DMS53 (cell line): ENCODE measurements at places on chromosomes 16 and 17.

DNA sequence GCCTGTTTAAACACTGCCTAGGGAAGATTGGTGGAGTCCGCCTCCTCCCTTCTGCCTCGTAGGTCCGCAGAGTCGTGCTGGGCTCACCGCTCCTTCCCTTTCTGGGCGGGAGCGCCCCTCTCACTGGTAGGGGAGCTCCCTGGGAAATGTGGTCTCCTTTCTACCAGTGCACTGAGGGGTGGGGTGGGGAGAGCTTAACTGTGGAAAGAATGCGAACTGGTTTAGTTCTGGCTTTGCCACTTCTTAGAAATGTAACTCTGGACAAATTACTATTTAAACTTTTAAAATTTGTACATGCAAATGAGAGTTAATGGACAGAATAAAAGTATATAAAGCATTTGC, 105.7 kb downstream of the RPTOR start:
- DNase-seq: no peak

DNA sequence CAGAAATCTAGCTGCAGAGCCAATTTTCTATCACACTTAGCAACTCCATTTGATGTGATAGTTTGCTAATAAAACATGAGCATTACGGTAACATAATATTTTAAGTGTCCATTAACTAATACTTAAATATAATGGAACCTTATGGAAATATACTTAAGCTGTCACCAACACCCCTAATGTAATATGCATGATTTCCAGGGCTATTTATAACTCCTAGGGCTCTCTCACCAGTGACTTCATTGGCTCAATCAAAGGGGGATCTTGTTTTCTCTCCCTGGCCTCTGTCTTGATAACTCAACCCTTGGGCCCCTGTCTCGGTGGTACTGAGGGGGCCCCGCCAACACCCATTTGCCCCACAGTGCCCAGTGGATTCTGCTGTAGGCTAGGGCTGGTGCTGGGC, 170.4 kb downstream of the SALL1 start:
- DNase-seq: no peak

DNA sequence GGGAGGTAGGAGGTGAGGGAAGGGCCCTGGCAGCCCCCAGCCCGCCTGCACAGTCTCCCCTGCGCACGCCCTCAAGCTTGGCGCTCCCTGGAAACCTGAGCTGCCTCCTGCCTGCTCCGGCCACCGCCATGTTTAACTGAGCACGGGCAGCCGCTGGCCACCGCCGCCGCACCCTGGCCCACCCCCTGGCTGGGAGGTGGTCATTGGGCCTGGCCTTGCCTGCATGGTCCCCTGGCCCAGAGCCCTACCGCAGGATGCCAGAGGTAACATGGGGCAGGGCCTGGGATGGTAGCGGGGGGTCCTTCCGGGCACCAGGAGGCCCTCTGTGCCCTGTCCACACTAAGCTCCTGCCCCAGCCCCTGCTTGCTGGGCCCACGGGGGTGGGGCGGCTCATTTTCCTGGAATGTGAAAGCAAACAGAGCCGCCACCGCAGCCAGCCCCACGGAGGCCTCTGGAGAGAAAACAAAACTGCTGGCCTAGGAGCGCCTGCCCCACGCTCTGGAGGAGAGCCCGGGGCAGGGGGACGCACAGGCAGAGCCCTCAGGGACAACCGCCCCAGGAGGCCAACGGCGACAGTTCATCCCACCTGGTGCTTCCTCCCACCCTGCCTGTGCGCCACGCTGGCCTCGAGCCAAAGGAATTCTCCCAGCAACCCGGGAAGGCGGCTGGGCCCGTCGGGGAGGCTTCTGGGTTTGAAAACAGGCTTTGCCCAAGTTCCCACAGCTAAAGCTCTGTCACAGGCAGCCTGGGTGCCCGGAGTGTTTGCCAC, 8.9 kb downstream of the NHERF2 start:
- peak; percentile 68 for DNase-seq

DNA sequence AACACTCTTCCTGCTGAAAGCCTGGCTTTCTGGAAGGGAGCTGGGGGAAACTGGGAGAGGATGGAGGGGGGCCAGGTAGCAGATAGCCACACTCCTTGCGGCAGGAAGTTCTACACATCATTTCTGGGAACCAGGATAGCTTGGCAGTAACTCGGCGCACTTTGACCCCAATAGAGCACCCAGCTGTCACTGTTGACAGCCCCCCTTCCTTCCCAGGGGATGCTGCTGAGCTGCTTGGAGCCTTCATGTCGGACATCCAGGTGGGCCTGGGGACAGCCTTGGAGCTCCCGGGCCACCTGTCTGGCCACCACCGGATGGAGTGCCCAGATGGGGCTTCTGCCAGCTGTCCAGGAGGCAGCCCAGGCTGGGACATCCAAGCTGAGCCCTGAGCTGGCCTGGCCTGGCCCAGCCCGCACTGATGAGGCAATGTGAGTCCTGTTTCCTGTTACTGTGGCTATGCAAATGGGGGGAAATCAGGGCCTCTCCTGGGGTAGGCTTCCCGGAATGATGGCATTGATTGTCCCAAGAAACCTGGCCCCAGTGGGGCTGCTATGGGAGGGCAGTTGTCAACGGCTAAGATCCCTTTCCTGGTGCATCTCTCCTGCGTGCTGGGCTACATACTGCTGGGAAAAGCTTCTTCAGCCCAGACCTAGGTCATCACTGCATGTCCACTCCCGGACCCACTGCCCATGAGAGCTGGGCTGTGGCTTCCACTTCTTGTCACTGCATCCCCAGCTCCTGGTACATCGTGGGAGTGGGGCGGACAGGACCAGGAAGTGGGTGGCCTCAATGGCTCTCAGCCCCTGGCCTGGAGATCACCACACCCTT, 50.0 kb downstream of the SOCS1 start:
- peak; percentile 18 for DNase-seq

DNA sequence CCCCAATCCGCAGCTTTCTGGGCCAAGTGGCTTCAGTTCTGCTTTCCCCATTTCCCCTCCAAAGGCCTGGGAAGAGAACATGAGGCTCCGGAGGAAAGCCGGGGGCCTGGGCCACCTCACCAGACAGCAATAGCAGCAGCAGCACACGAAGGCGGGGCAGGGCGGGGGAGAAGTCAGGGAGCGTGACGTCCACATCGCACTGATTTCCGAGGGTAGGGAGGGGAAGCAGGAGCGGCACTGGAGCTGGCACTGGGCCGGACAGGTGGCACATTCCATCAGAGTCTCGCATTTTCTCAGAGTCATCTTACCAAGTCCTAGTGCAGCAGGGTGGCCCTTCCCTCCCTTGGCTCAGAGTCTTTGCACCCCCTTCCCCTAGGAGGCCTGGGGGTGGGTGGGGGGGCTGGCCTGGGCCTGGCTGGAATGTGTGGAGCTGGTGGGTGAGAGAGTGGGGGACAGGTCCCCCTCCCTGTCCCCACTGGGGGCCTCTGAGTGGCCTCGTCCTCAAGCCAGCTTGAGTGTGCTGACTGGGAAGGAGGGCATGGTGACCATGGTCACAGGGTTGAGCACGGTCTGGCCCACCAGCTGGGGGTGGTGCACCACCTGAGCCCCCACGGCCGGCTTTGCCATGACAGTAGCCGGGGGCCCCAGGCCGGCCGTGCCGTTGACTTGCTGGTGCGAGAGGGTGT, 14.3 kb downstream of the MNT start:
- DNase-seq: no peak

GRCh38 chr16:2016407-2016922, 3.1 kb upstream of the NPW start:
- DNase-seq: no peak

DNA sequence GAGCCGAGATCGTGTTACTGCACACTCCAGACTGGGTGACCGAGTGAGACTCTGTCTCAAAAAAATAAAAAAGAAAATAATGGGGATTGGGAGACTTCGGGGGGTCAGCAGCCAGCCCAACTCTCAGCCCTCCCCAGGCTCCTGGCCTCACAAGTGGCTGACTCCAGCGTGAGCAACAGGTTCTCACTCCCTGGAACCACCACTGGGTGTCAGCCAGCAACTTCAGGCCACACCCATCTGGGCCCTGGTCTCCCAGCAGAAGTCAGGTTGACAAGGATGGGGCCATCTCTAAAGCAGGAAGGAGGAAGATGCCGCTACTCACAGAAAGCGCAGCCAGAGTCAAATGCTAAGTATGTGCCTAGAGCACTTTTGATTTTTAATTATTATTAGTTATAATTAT, 139.4 kb downstream of the C16orf78 start:
- peak; percentile 9 for DNase-seq

- DNase-seq: no peak
Measured at GRCh38 chr17:6352801-6353560, 81.9 kb downstream of the AIPL1 start.

DNA sequence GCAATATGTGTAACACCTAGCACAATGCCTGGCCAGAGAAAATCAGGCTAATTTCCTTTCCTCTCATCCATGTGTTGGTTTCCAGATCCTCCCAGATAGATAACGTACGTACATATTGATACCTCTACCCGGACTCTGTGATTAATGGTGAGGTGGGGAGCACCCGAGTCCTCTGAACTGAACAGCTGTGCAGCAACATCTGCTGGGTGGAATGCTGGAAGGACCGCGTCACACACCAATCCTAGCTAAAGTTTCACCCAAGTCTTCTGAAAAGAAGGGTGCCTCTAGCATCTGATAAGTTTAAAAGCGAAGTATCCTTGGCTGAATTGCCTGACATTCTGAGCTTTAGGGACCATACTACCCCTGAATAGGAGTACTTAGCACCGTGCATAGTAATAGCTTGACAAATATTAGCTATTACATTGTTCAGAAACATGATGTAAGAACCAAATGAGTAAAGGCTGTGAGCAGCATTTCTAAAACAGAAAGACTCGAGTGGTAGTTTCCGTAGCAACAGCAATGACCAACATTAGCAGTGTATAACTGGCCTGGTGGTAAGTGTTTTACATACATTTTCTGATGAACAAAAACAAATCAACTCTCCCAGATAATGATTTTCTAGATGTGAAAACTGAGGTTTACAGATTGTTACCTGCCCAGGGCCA, 91.4 kb downstream of the SYCE1L start:
- peak; percentile 81 for DNase-seq

DNA sequence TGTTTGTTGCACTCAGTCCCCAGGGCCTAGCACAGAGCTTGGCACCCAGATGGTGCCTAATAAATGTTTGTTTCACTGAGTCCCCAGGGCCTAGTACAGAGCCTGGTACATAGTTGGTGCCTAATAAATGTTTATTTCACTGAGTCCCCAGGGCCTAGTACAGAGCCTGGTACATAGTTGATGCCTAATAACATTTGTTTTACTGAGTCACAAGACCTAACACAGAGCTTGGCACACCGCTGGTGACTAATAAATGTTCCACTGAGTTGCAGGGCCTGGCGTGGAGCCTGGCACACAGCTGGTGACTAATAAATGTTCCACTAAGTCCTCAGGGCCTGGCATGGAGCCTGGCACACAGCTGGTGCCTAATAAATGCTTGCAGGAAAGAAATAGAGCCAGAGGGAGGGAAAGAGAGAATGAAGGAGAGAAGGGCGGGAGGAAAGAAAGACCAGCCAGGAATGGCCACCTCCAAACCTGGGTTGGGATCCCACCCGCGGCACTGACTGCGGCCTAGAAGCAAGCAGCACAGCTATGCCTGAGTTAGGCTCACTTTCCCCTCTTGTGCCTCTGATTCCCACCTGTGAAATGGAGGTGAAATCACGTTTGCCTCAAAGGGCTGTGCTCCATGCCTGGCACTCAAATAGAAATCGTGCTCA, 7.5 kb downstream of the SLC5A11 start:
- no peak for DNase-seq
